ENCODE measurements at places on chromosomes 12 and 14. TPM values are rescaled to one million over a fixed set of nuclear protein-coding genes. Genes with fewer than 3 reads are reported as not detected.

DNA sequence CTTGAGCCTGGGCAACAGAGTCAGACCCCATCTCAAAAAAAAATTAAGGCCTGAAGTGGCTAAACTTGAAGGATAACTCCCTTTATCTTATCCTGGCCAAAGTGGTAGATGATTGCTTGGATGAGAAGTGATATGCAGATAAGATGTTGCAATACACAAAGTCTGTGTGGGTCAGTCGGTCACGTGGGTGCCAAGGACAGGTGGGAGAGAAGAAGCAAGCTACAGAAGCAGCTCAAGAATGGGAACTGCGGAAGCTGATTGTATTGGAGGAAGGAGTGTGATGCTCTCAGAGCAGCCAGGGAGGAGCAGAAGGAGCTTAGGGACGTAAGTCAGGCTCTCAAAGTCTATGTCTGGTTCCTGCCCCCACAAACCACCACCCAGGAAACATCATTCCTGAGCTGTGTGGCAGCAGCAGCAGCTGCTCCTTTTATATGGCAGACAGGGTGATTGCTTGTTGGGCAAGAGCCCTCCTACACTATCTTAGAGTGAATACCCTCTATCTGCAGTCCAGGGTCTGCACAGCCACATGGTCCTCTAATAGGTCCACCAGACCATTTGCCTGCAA, 54.5 kb downstream of the ATP2A2 start:
- H3K36me3 ChIP-seq, result peaks cover 100% of the 10 kb centered on the region
- no peak for DNase-seq
- peaks cover 10% of the 10 kb centered on the region for H3K4me1 ChIP-seq
- no peak overlapping the region for H3K4me3 ChIP-seq

DNA sequence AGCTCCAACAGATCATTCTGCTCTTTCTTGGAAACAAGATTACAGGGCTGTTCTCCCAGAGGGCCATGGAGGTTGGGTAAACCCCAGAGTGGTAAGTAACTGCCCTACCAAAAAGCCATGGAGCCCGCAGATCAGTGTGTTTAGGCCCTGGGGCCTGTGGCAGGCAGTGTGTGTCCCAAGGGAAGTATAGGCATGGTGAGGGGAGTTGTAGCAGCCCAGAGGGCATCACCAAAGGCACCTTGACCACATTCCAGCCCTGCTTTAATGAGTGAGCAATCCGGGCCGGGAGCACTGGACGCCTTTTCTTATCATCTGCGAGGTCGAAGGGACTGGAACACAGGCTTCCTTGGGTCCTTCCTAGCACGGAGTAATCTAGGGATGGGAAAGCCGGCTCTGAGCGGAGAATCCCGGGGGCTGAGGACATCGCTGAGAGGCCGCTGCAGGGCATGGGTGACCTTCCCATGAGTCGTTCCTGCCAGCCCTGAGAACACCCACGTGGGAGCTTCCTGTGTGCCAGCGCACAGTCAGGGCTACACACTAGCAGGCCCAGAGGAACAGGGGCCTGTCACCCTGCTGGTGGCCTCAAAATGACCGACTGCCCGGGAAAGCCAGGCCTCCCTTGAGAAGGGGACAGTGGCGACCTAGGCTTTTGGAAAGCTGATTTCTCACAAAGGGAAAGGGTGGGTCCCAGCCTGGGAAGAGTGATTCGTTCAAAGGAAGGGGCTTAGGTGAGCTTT, 91.3 kb downstream of the NINJ2 start:
- peak; percentile 63 for DNase-seq
- H3K36me3 ChIP-seq, result no peaks in the 10 kb centered on the region
- peak overlapping the region; percentile 79 for H3K4me3 ChIP-seq

GRCh38 chr14:64717870-64718269, 13.6 kb downstream of the PLEKHG3 start:
- no peaks in the 10 kb centered on the region for H3K36me3 ChIP-seq
- peak; percentile 33 for DNase-seq
- H3K27me3 ChIP-seq, result no peaks in the 10 kb centered on the region
- no peak overlapping the region for H3K4me3 ChIP-seq
- peaks cover 24% of the 10 kb centered on the region for H3K4me1 ChIP-seq
- H3K27ac ChIP-seq, result peak overlapping the region; percentile 30

DNA sequence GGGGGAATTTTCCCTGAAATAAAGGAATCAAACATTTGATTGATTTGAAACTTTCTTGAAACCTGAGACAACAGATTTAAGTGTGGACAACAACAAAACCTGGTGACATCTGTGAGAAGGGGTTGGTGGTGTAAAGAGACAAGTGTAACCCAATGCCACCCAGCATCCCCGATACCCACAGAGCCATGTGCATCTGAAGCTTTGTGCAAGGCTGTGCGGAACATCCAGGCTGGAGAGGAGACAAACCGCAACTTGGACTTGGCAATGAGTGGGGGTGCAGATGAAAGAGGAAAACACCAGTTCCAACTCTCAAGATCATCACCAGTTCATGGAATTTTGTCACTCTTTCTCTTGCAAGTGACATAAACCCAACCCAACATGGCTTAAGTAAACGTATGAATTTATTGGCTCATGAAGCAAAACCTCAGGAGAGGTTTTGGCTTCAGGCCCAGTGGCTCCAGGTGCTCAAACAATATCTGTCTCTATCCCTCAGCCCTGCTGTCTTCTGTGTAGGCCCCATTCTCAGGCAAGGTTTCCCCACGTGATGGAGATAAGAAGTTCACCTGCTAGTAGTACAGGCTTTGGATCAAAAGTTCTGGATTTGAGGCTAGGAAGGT, 55.2 kb upstream of the NTF3 start:
- no peak for DNase-seq
- no peaks in the 10 kb centered on the region for H3K27me3 ChIP-seq
- peaks cover 12% of the 10 kb centered on the region for H3K4me1 ChIP-seq
- no peak overlapping the region for H3K27ac ChIP-seq
- no peaks in the 10 kb centered on the region for H3K36me3 ChIP-seq

DNA sequence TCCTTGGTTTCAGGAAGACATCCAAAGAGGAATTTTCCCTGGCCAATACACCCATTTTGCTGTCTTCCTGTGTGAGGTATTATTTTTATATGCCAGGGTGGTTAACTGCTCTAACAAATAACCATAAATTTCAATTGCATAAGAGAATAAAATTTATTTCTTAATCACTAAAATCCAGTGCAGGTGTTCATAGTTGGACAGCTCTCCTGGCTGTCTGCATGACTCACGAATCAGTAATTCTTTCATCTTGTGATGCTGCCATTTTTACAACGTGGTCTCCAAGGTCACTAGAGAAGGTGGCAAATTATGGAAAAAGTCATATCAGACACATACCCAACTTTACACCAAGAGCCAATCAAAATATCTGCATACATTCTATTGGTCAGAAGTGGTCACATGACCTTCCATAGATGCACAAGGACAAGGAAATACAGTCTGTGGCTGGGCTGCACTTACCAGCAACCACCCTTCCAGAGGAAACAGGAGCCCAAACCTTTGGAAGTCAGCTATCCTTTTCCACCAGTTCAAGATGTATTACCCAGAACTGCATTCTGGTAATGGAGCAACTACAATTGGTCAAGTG, 193.5 kb upstream of the PLEKHG7 start:
- H3K36me3 ChIP-seq, result no peaks in the 10 kb centered on the region
- H3K4me1 ChIP-seq, result peaks cover 21% of the 10 kb centered on the region
- no peak for DNase-seq
- H3K4me3 ChIP-seq, result no peak overlapping the region
- H3K27me3 ChIP-seq, result no peaks in the 10 kb centered on the region
- no peak overlapping the region for H3K27ac ChIP-seq

GRCh38 chr12:49548822-49549648, 10.2 kb downstream of the KCNH3 start:
- H3K4me3 ChIP-seq, result peak overlapping the region; percentile 60
- no peak for DNase-seq
- no peaks in the 10 kb centered on the region for H3K36me3 ChIP-seq
- peaks cover 19% of the 10 kb centered on the region for H3K4me1 ChIP-seq
- H3K27ac ChIP-seq, result no peak overlapping the region

DNA sequence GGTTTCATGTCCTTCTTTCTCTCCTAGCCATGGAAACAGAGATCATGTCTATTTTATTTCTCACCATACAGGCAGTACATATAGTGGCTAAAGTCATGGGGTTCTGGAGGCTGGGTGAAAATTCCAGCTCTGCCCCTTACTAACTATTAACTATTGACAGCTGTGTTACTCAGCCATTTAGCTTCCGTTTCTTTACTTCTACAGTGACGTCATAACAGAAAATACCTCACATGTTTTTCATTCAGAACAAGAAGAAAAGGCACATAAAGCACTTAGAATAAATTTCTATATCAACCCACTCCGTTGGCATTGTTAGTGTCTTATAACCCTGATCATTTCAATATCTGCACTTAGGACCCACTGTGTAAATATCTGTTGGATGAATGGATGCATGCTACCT, 1506.9 kb upstream of the TMEM132C start:
- no peaks in the 10 kb centered on the region for H3K36me3 ChIP-seq
- H3K27ac ChIP-seq, result no peak overlapping the region
- H3K4me3 ChIP-seq, result no peak overlapping the region
- H3K4me1 ChIP-seq, result no peaks in the 10 kb centered on the region
- H3K27me3 ChIP-seq, result no peaks in the 10 kb centered on the region
- DNase-seq, result no peak

DNA sequence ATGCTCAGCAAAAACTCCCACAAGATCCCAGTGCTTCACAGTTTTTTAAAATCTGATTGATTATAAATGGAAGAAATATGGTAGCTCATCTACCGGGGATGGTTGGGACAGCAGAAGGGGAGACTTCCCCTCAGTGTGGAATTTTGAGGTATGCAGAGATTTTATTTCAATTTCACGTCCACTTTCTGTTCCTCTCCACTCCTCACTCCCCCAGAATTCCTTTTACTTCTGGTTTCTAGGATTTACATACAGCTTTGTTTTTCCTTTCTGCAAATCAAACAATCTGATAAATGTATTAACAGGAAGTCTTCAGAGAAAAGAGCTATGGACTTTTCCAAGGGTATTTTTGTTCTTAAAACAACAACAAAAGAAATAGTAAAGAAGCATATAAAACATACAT, 181.5 kb upstream of the ARHGAP5 start:
- no peak overlapping the region for H3K27ac ChIP-seq
- H3K36me3 ChIP-seq, result no peaks in the 10 kb centered on the region
- H3K27me3 ChIP-seq, result no peaks in the 10 kb centered on the region

DNA sequence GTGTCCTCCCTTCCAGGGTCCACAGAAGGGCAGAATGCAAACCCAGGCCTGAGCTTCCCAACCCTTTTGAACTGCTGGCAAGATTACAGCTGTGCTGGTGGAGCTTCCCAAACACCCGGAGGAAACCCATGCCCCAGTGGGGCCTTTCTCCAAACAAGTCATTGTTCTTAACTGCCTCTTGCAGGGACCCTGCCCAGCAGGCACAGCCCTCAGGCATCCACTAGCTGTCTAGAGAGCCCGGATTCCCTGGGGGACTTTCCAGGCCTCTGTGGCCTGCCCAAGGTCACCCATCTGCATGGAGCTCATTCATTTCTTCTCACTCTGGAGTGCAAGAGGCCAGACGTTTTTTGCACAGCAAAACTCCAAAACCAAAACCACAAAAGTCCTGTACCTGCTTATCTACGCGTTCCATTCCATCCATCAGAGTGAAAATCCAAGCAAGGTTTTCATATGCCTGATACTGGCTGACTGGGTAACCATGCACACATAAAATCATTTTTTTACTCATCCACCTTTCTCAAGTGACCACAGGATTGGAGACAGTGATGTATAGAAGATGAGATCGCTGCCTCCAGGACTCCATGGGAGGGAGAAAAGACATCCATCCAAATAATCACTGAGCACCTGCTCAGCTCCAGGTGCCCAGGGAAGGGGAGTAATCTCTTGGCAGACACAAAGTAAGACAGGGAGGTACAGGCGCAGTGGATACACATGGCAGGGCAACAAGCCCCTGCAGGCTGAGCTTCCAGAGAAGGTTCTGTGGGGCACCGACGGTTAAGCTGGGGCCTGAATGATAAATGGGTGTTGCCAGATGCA, 17.2 kb upstream of the BDKRB2 start:
- H3K36me3 ChIP-seq, result no peaks in the 10 kb centered on the region
- no peak overlapping the region for H3K27ac ChIP-seq
- H3K27me3 ChIP-seq, result no peaks in the 10 kb centered on the region
- DNase-seq, result no peak
- no peak overlapping the region for H3K4me3 ChIP-seq

DNA sequence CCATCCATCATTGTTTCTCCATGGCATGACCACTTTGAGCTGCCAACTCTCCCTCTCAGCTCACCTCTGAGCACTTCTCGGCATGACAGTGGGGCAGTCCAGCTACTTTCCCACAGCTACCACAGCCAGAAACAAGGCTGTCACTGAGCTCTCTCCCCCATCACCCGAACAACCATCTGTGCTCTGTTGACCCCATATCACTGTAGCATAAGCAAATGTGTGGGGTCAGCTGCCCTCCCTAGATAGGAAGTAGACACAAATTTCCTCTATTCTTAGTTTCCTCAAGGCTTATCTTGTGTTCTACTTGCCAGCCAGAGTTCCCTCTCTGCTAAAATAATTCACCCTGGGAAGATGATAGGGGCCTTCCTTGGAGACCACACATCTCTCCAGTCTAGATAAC, 82.6 kb upstream of the FUT8 start:
- no peaks in the 10 kb centered on the region for H3K36me3 ChIP-seq
- H3K4me1 ChIP-seq, result no peaks in the 10 kb centered on the region
- no peak overlapping the region for H3K4me3 ChIP-seq
- no peak for DNase-seq

- no peak overlapping the region for H3K27ac ChIP-seq
- H3K4me1 ChIP-seq, result peaks cover 25% of the 10 kb centered on the region
- no peak for DNase-seq
- peak overlapping the region; percentile 60 for H3K4me3 ChIP-seq
- H3K36me3 ChIP-seq, result no peaks in the 10 kb centered on the region
Observed at GRCh38 chr14:36664322-36665193, 2.9 kb downstream of the PAX9 start.

GRCh38 chr14:20769421-20769820, 1.2 kb downstream of the EDDM3B start:
- H3K4me1 ChIP-seq, result no peaks in the 10 kb centered on the region
- H3K27me3 ChIP-seq, result peaks cover 3% of the 10 kb centered on the region
- H3K27ac ChIP-seq, result no peak overlapping the region
- no peaks in the 10 kb centered on the region for H3K36me3 ChIP-seq

RIMBP2 gene
- 0.21 TPM for total RNA-seq

NOVA1 gene
- 2.6 TPM for total RNA-seq

SLC8A3 gene
- 31.8 TPM for total RNA-seq

All from psoas muscle (tissue), 8 donors.